Lung (tissue), 17 donors: ENCODE measurements at places on chromosomes 2 and 18. TPM values are rescaled to one million over a fixed set of nuclear protein-coding genes. Genes with fewer than 3 reads are reported as not detected.

DNA sequence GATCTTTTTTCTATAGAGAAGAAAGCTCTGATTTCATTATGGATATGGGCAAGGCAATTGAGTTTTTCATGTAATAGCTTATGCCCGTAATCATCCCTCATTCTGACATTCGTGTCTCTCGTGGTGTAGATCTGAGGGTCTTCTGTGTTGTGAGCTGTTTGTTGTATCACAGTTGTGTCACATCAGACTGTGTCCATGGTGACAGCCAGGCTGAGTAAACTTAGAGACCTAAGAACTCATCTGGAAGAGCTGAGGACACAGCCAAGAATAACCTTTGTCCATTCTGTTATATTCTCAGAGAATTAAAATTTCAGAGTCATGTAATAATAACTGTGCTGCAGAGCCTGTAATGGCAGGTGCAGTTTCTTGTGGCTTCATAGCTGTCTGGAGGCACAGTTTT is 116.5 kb downstream of the ATP9B start:
- H3K4me3 ChIP-seq, result no peak overlapping the region
- peaks cover 4% of the 10 kb centered on the region for H3K36me3 ChIP-seq
- H3K27ac ChIP-seq, result no peak overlapping the region
- no peak for DNase-seq
- H3K27me3 ChIP-seq, result no peaks in the 10 kb centered on the region
- H3K4me1 ChIP-seq, result no peaks in the 10 kb centered on the region

DNA sequence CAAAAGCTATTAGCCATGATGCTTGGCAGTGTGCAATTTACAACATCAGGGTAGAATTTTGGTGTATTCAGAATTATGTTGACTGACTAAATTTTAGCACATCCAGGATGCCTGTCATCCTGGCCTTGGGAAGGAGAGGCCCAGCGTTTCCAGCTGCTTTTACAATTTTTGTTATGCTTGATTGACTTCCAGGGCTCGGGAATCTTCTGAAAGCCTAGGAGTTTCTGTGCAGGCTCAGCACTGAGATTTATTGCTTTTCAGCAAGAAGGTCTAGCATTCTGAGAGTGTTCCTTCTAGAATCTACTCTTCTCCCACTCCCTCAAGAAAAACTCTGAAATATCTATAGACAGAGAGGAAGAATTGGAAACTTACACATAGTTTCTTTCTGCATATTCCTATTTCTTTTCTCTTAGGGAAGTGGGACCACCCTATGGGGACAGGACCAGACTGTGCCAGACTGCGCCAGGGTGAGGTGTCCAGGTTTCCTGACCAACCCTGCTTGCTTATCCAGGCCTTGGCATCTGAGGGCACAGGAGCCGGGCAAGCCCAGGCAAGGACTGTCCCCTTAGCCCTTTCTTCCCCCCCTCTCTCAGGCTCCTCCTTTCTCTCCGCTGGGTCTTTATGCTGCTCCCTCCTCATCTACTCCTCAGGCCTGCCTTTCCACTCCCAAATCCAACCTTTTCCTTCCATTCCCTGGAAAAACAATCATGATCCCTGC is 26.9 kb downstream of the MAIP1 start:
- DNase-seq, result no peak
- H3K27me3 ChIP-seq, result no peaks in the 10 kb centered on the region
- no peaks in the 10 kb centered on the region for H3K36me3 ChIP-seq
- no peak overlapping the region for H3K4me3 ChIP-seq

Gene FSIP2
- total RNA-seq, result 0.58 TPM

- DNase-seq, result no peak
- no peak overlapping the region for H3K4me3 ChIP-seq
- no peaks in the 10 kb centered on the region for H3K4me1 ChIP-seq
Measured at GRCh38 chr2:25699216-25699615, 25.8 kb upstream of the DTNB start.

GRCh38 chr2:56271275-56271674 is 87.5 kb downstream of the CCDC85A start:
- no peaks in the 10 kb centered on the region for H3K4me1 ChIP-seq
- H3K4me3 ChIP-seq, result no peak overlapping the region
- H3K36me3 ChIP-seq, result no peaks in the 10 kb centered on the region
- no peak overlapping the region for H3K27ac ChIP-seq

- peaks cover 13% of the 10 kb centered on the region for H3K4me1 ChIP-seq
- no peaks in the 10 kb centered on the region for H3K27me3 ChIP-seq
- no peak for DNase-seq
- no peak overlapping the region for H3K27ac ChIP-seq
- H3K4me3 ChIP-seq, result no peak overlapping the region
Measured at GRCh38 chr18:75198036-75198435, 10.9 kb downstream of the PTGR3 start.

Gene AKAIN1
- total RNA-seq, result not detected

GRCh38 chr2:209383212-209383611 is 40.6 kb upstream of the MAP2 start:
- no peak overlapping the region for H3K4me3 ChIP-seq
- H3K4me1 ChIP-seq, result no peaks in the 10 kb centered on the region
- no peak for DNase-seq
- no peaks in the 10 kb centered on the region for H3K27me3 ChIP-seq

GRCh38 chr2:219451661-219452360 is 17.2 kb downstream of the SPEG start:
- no peak overlapping the region for H3K4me3 ChIP-seq
- H3K27me3 ChIP-seq, result peaks cover 18% of the 10 kb centered on the region
- H3K36me3 ChIP-seq, result no peaks in the 10 kb centered on the region
- H3K27ac ChIP-seq, result peak overlapping the region; percentile 90
- peaks cover 13% of the 10 kb centered on the region for H3K4me1 ChIP-seq

GRCh38 chr2:43426305-43427031 is 169.4 kb downstream of the THADA start:
- no peaks in the 10 kb centered on the region for H3K27me3 ChIP-seq
- DNase-seq, result peak; percentile 88
- H3K4me3 ChIP-seq, result no peak overlapping the region

DNA sequence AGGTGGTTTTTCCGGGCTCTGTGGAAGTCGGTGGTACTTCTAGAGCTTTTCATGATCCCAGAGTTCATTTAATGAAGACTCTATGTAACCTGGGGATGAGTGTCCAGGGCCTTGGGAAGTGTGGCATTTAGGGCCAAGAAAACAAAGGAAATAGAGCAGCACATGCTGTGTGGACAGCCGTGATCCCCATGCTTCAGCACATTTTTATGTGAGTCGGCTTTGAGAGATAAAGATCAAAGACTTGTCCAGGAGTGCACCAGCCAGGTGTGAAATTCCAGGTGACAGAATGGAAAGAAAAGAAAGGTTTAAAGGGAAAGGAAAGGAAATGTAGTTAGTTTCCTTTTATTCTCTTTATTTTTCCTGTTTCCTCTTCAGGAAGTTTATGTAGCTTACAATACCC is 258.0 kb upstream of the NRP2 start:
- DNase-seq, result no peak
- H3K27ac ChIP-seq, result no peak overlapping the region
- no peaks in the 10 kb centered on the region for H3K27me3 ChIP-seq
- no peaks in the 10 kb centered on the region for H3K4me1 ChIP-seq

Gene STON1
- 13.4 TPM for total RNA-seq

- H3K36me3 ChIP-seq, result no peaks in the 10 kb centered on the region
- no peak overlapping the region for H3K27ac ChIP-seq
- no peak overlapping the region for H3K4me3 ChIP-seq
- H3K27me3 ChIP-seq, result no peaks in the 10 kb centered on the region
- no peak for DNase-seq
- H3K4me1 ChIP-seq, result no peaks in the 10 kb centered on the region
Measured at GRCh38 chr2:220894069-220894468, 678.0 kb downstream of the EPHA4 start.

- no peak for DNase-seq
- no peak overlapping the region for H3K27ac ChIP-seq
- H3K27me3 ChIP-seq, result no peaks in the 10 kb centered on the region
- H3K36me3 ChIP-seq, result no peaks in the 10 kb centered on the region
- H3K4me1 ChIP-seq, result peaks cover 2% of the 10 kb centered on the region
Measured at GRCh38 chr2:227411320-227411989, 23.7 kb upstream of the SCYGR1 start.

Gene EPB41L3
- 64.0 TPM for total RNA-seq

Gene TEKT4
- 4.1 TPM for total RNA-seq

GRCh38 chr2:235034265-235035118 is 82.7 kb downstream of the SH3BP4 start:
- DNase-seq, result no peak
- H3K4me3 ChIP-seq, result no peak overlapping the region
- H3K36me3 ChIP-seq, result peaks cover 9% of the 10 kb centered on the region
- H3K4me1 ChIP-seq, result peaks cover 4% of the 10 kb centered on the region
- no peak overlapping the region for H3K27ac ChIP-seq
- no peaks in the 10 kb centered on the region for H3K27me3 ChIP-seq

Gene PAX3
- total RNA-seq, result not detected

Gene ANKRD53
- 2.5 TPM for total RNA-seq
